ENCODE measurements at places on chromosomes 4 and X.

DNA sequence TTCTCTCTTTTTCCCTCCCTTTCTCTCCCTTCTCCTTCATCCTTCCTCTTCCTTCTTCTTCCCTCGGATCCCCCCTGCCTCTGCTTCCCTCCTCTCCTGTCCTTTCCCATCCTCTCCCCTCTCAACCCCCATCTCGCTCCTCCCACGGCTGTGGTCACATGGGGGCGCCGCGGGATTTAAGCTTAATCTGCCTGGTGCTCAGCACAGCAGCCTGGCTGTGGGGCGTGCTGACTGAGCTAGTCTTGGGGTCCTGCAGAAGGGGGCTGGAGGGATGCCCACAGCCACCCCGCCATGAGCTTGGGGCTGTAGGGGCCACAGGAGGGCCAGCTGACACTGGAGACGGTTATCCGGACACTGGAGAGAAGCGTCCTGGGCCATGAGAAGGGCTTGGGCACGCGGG is 10.7 kb downstream of the SMIM10L2A start:
- no peak for DNase-seq

DNA sequence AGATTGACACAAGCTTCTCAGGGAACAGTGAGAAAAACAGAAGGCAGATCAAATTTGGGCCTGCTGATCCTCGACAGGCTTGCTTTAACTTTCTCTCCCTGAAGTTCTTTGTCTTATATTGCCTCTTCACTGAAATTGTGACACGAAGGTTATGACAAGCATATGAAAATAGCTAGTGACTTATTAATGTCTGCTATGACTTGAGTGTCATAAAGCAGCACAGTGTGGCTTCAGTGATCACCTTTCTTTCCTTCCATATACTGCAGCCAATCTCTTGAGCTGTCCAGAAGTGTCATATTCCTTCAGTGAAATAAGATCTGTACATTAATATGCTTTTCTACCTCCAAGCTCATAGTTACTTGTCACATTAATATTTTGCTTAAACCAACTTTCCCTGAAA is 870.2 kb downstream of the C4orf33 start:
- DNase-seq, result no peak

DNA sequence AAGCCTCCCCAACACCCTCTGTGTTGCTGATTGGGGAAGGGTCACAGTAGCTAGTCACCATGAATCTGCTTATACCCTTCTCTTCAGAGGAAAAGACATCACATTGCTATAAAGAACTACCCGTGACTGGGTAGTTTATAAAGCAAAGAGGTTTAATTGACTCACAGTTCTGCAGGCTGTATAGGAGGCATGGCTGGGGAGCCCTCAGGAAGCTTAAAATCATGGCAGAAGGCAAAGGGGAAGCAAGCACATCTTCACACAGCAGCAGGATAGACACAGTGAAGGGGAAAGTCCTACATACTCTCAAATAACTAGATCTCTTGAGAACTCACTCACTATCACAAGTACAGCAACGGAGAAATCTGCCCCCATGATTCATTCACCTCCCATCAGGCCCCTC is 229.4 kb upstream of the FTHL17 start:
- no peak for DNase-seq

DNA sequence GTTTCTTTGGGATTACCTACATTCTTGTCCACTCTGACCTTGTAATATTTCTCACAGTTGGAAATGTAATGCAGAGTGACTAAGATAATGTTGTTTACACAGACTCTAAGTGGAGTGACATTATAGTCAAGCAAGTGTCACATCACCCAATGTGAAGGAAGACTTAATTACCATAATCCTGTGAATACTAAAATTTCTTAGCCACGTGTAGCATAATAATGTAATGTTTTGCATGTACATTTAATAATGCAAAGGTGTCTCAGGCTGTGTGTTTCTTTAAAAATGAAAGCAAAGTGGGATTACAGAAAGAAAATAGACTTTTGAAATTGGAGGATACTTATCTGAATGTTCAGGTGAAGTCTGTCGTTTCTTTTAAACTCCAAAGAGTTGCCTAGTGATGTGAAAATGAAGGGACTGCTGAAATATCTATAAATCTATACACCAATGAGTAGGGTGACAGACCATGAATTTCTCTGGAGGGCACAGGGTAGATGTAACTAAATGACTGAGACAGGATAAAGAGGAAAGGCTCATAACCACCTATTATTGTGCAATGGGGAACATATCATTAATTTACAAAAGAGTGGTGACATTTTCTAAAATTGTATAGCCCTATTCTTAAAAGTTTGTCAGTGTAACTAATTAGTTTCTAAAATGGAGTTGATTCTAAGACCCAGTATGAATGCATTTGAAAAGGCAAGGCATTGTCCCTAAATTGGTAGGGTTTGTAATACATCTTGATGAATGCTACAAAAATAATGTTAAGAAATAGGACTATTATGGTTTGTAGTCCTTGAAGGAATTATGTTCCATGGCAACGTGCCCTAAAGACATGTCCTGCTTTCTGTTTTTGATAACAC is 235.7 kb downstream of the DACH2 start:
- no peak for DNase-seq

GRCh38 chr4:183505611-183506388 is 942 bp downstream of the ING2 start:
- no peak for DNase-seq

DNA sequence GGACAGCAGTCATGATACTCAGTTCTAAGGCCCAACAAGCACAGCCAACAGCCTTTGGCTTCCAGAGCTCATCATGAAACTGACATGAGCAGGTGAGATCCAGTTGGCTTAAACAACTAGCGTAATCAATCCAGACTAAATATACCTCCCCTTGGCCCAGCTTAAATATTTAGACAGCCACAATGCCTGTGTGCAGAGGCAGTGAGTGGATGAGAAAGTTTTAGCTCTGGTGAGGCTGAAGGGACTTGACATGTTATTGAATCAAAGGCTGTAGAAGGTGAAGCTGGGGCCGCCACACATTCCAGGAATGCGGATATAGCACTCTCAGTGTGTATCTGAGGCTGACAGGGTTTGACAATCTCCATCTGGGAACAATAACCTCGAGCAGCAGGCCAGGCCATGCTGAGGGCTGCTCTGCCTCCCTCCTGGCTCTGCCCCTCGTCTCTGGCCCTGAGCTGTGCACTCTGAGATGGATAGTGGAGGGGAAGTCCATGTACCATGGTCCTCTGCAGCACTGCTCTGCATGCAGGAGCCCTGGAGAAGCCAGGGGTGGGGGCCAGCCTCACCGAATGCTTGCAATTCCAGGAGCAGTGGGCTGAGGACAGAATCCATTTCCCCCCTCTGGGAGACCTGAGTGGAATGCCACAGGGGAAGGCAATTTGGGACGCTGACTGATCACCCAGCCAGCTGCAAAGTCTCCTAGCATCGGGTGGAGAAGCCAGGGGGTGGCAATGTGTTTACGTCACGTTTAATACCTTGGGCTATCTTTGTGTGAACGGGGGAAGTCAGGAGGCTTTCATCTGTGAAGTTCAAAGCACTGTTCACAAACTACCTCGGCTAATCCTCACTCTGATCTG is 37.3 kb upstream of the RASL11B start:
- peak; percentile 92 for DNase-seq

GRCh38 chr4:188992706-188993105 is 853.5 kb downstream of the TRIML1 start:
- DNase-seq, result no peak

DNA sequence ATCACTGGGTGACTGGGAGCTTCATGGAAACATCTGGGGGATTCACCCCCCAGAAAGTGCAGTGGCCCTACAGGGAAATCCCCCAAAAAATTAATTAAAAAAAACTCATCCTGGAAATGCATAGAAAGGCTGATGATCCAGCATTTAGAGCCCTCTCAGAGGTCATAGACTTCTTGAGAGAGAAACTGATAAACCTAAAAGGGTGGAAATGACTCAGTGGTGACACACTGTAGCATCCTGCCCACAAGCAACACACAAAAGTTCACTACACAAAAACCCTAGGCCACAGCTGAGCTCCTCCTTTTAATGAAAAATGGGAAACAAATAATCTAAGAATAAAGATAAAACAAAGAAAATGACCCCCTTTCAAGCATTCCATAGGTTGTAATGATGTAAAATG is 911.5 kb downstream of the GLUD2 start:
- no peak for DNase-seq

DNA sequence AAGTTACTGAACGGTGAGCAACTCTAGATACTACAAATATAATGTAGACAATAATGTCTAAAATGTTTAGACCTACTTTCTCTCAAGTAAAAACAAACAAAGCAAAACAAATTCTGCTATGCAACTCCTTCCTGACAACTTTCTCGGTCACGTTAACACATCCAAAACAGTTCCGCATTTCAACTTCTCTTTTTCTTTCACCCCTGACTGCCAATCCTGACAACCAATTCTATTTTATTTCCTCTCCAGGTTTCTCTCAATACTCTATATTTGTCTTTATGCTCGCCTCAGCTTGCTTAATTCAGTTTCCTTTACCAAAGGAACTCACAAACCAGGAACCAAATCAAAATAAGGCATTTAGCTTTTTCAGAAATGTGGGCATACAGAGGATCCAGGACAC is 513.0 kb downstream of the FSTL5 start:
- no peak for DNase-seq

GRCh38 chrX:116009861-116010710 is 160.5 kb upstream of the AGTR2 start:
- DNase-seq, result no peak

GRCh38 chr4:151031831-151032605 is 16.9 kb upstream of the LRBA start:
- DNase-seq, result no peak

DNA sequence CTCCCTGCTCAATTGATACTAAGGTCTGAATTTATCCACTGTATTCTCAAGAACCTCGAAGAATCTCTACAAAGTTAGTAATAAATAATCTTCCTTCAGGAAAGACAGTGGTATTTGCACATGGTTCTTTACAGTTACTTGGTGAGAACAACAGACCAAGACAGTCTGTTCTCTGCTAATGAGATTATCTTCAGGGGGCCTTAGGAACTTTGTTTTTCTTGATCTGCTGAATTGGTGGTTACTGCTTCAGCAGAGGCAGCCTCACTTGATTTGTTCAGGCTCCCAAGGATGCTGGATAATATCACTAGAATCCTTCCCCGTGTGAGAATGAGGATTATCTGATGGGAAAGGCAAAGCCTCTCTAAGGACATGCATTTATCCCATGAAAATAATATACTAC is 64.8 kb downstream of the CBR4 start:
- no peak for DNase-seq

DNA sequence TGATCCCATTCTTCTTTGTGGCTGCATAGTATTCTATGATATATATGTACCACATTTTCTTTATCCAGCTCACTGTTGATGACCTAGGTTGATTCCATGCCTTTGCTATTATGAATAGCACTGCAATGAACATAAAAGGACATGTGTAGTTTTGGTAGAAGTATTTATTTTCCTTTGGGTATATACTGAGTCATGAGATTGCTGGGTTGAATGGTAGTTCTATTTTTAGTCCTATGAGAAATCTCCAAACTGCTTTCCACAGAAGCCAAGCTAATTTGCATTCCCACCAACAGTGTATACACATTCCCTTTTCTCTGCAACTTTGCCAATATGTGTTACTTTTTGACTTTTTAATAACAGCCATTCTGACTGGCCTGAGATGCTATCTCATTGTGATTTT is 278.3 kb downstream of the PCDH18 start:
- DNase-seq, result peak; percentile 30

- no peak for DNase-seq
Measured at GRCh38 chrX:134173541-134174272, 63.3 kb upstream of the CCDC160 start.

GRCh38 chr4:165709516-165709915 is 163.5 kb upstream of the TLL1 start:
- DNase-seq, result no peak

GRCh38 chr4:20532116-20532790 is 168.0 kb upstream of the PACRGL start:
- DNase-seq, result no peak

GRCh38 chr4:40056716-40057585 is at the start of gene N4BP2:
Gene N4BP2, plus strand, starts transcription at chr4:40056850. Its CDS starts 40,491 bp downstream, at chr4:40097341.
- peak; percentile 38 for DNase-seq

- no peak for DNase-seq
Measured at GRCh38 chr4:55661398-55662056, 25.4 kb upstream of the NMU start.

- no peak for DNase-seq
Measured at GRCh38 chr4:153589703-153590595, 94.1 kb upstream of the TLR2 start.

DNA sequence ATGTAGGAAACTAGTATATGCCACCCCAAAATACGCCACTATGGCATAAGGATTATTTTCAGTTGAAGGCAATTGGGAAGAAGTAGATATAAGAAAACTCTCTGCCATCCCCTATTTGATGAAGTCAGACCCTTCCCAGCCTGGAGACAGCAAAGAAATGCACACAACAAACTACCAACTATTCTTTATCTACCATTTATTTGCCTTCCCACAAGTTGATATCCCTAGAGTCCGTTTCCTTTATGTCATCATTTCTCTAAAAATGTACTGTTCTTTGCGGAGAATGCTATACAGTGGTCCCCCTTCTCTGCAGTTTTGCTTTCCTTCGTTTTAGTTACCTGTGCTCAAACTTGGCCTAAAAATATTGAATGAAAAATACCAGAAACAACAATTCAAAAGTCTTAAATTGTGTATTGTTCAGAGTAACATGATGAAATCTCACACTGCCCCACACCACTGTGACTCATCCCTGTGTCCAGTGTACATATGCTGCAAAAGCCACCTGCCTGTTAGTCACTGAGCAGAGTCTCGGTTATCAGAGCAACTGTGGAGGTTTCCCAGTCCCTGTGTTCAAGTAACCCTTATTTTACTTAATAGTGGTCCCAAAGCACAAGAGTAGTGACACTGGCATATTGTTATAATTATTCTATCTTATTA is 152.3 kb downstream of the WDFY3 start:
- peak; percentile 61 for DNase-seq

- no peak for DNase-seq
Measured at GRCh38 chr4:61204353-61205060, 4.4 kb downstream of the ADGRL3 start.

GRCh38 chr4:159077702-159078495 is 25.0 kb upstream of the RAPGEF2 start:
- no peak for DNase-seq

GRCh38 chrX:84611843-84612636 is 109.8 kb upstream of the HDX start:
- no peak for DNase-seq

DNA sequence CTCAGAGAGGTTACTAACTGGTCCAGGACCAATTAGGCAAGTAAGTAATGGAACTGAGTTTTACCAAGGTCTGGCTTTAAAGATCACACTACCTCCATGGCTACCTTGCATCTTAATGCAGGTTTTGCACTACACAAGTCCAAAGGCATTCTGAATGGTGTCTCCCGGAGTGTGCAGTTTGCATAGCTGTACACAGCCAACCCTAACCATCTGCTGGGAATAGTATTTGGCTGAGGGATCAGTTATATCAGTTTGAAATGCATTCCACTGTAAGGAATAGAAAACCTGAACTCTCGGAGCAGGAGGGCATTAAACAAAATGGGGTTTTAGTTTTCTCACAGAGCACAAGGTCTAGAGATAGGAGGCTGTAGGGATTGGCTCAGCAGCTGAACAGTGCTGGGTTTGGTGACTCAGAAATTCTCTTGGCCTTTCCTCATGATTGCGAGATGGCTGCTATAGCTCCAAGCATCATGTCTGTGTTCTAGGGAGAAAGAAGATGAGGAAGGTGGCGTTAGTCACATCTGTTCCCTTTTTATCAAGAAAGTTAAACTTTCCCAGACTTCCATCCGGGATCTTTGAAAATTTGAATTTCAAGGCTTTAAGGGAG is 177.1 kb downstream of the NHS start:
- DNase-seq, result no peak

- DNase-seq, result peak; percentile 70
Measured at GRCh38 chr4:99405433-99406115, 29.6 kb downstream of the ADH7 start.

- no peak for DNase-seq
Measured at GRCh38 chr4:150321113-150321512, 242.9 kb downstream of the DCLK2 start.

Measured in AG04450 (cell line).